ENCODE measurements at places on chromosomes 11 and 22.

- no peak for DNase-seq
These were observed 1.6 kb upstream of the HORMAD2 start for GRCh38 chr22:30078320-30079311.

GRCh38 chr22:36323182-36323854 lies 64.4 kb downstream of the MYH9 start:
- DNase-seq = no peak

- peak; percentile 16 for DNase-seq
These were observed 65.2 kb upstream of the CECR2 start for GRCh38 chr22:17303840-17304779.

DNA sequence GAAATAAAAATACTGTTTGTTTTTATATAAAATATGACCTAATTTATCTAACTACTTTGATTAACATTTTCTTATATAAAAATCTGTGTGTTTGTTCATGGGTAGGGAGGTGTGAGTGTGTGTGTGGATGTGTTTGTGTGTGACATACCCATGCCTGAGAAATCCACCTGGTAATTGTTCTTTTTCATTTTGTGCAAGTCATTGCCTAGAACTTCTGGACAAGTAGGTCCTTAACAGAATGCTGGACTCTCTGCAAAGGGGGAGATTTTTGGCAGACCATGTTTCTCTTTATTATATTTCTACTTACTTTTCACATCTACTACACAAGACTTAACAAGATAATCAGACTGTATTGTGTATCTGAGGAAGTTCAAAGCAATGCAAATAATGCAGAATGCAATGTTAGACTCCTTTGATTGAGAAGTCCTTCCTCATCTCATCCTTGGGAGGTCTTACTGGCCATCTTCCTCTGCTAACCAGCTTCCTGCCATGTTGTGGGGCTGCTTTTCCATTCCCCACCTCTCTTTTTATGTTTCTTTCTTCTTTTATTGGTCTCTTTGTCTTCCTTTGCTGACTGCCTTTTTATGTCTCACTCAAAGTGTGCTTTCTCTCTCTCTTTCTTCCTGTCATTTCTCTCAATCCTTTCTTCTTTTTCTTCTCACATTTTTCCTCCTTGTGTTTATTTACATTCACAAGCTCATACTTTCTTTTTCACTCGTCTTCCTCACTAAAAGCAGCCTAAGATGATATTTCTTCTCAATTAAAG lies 1017.0 kb upstream of the CNTN5 start:
- no peak for DNase-seq

- no peak for DNase-seq
These were observed 209.6 kb downstream of the BUD13 start for GRCh38 chr11:116563028-116563711.

- no peak for DNase-seq
These were observed 82.3 kb downstream of the TRIM29 start for GRCh38 chr11:120055646-120056045.

GRCh38 chr11:68839054-68839865 lies 2.5 kb downstream of the CPT1A start:
- peak; percentile 92 for DNase-seq

GRCh38 chr22:39743935-39744334 lies 149.6 kb downstream of the ENTHD1 start:
- DNase-seq = no peak

DNA sequence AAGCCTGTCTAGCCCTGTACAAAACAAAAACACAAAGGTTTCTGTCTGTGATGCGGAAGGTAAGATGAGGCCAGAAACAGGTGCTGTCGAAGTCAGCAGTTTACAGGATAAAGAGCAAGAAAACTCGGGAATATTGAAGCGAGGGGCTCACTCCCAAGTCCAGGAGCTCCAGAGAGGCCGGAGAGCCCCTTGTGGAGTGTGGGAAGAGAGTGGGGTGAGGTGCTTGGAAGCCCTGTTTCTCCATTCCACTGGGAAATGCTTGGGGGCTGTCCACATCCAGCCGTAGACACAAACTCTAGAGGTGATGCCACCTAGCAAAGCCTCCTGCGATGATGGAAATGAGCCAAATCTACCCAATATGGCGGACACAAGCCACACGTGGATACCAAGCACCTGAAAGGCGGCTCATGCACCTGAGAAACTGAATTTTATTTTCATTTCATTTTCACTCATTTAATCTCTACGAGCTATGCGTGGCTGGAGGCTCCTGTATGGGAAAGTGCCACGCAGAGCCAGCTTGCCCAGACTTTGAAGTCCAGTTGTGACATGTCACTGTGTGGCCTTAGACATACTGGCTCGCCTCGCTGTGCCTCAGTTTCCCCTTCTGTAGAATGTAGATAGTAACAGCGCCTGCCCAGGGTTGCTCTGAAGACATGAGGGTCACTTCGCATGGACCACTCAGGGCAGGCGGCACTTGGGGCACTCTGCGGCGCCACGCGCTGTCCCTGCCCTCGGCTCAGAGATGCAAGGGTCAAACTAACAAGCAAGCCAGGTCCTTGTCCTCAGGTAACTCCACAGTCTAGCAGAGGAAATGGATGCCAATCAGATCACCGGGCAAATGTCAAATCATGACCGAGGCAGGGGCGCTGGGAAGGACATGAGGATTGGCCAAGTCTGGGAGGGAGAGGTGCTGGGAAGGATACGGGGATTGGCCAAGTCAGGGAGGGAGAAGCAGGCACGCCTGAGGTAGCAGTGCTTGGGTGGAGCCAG lies 684.7 kb downstream of the TBC1D22A start:
- no peak for DNase-seq

DNA sequence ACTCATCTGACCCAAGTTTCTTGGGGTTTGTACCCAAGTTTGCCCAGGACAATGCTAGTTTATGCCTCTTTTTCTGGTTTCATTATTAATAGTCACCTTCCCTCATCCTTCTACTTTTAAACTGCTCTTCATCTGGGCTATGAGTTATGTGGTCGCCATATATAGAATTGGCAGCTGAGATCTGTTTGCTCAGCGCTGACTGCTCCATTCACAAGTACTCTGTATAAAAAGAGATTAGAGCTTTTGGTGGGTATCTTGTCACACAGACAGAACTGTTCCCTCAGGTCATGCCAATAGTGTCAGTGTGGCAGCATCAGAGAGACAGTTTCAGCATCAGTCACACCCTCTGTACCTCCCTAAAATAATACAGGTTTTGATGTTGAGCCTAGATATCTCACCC lies 326.0 kb downstream of the RAB38 start:
- no peak for DNase-seq

- DNase-seq = no peak
These were observed 12.3 kb downstream of the TBX1 start for GRCh38 chr22:19772673-19773469.

DNA sequence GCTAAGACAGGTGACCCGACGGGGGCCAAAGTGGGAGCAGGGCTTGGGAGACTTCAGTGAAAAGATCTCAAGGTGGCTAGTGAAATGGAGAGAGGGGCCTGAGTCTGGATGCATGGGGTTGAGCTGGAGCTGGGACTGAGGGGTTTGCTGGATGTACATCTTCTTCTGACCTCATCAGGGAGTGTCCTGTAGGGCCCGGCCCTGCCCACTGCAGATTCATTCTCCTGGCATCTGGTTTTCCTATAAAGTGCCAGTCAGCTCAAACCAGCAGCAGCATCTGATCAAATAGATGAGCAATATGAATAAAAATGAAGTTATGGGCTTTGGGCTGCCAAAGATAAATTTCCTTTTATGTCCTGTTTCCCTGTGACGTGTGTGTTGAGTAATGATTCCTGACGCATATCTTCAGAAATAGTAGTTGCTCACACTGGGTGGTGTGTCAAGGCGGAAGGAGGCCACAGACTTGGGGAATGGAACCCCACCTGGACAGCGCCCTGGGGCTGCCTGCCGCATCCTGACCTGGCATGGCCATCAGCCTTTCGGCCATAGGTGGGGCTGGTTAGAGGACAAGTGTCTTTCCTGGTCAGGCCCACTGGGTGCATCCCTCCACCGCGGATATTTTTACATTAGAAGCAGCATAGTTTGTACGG lies 135.4 kb downstream of the OSBP2 start:
- DNase-seq = no peak

DNA sequence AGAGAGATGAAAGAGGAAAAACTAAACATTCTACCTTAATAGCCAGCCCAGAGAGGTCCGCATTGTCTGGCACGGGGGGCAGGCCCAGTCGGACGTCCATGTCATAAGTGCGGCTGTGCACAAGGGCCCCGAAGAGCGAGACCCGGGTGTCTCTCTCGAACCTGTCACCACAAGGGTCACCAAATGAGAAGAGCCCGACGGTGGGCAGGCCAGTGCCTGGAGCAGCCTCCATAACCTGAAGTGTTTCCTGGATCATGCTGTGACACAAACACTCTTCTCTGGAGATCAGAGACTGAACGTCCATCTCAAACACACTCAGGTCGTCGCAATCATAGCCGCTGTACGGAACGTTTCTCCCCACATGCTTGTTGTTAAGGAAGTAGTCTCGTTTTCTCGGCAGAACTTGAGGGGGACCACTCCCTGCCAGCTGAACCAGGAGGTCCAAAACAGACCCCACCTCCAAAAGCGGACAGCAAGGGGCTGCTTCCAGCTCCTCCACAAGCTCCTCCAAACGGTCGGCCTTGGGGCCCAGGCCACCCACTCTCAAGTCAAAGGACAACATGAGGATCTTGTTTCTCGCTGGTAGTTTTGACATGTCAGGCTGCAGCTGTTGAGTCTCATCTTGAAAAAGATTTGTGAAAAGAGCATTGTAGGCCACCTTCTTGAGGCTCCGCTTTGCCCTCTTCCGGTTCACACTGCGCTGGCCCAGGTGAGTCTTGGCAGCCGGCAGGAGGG lies 971 bp downstream of the TUBGCP6 start:
- no peak for DNase-seq

DNA sequence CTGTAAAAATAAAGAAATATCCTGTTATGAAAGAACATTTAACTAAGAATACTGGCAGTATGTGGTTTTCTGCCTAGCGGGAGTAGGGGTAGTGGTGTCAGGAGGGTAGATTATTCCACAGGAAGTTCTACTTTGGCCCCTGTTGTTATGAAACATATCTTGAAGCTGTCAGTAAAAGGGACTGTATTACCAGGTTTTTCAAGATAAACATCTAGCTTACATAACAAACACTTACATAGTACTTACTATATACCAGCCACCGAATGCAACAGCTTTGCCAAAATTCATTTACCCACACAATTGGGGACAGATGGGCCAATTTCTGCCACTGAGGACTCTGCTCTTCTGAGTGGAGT lies 3.7 kb downstream of the TMEM123 start:
- no peak for DNase-seq

DNA sequence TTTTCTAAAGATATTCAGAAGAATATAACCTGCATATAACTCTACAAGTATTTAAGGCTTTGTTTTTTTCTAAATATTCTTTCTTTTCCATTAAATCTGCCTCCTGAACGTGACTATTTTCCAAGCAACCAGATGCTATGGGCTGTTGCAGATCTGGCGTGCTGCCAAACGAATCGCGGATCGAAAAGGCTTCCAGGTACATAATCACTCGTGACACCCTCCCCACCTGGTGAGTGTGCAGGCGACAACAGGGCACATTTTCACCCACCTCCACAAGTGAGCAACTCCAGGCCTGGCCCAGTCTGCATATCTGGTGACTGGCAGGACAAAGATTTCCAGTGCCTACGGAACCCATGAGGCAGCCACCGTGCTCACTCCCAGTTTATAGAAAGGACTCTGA lies 660.1 kb downstream of the OPCML start:
- DNase-seq = no peak

- peak; percentile 93 for DNase-seq
These were observed at the start of gene LMF2 for GRCh38 chr22:50507421-50507990. TSS of gene LMF2 (minus strand) at chr22:50507702. CDS start at chr22:50507675, 27 bp downstream.

- DNase-seq = no peak
These were observed 270.7 kb downstream of the TBC1D22A start for GRCh38 chr22:47032956-47033647.

GRCh38 chr22:27775758-27776649 lies 25.6 kb downstream of the MN1 start:
- no peak for DNase-seq

DNA sequence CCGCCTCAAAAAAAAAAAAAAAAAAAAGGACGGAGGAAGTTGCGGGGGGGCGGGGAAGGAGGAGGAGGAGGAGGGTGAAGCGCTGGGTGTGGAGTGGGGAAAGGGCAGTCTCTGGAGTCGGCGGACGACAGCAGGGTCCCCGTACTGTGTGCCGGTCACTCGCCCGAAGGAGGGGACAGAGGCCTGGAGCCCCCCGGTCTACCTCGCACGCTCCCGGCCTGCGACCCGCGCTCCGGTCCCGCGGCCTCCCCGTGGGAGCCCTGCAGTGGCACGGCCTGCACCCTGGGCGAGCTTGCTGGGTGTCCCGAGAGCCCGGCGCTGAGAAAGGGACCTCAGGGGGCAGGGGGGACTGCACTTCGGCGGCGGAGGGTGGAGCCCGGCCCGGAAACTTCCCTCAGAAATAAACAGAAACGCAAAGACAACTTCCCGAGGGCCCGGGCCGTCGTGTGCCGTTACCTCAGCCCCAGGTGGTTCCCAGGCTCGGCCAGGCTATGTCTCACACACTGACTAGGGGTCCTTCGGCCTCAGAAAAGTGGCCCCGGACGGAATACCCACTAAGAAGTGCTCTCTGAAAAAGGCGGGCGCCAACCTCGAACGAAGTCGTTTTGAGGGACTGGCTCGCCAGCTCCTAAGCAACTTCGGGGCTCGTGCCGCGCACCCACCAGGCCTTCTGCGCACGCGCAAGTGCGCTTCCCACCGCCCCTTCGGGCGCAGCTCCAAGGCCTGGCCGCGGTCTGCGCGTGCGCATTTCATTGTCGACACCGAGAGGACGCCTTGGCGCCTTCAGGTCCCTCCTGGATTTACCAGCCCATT lies at the start of gene MAJIN:
Gene MAJIN (minus strand): TSS at position 688 of the 813 bp plus-strand sequence. CDS start 12,703 bp downstream, outside the sequence.
- DNase-seq = peak; percentile 72

- DNase-seq = no peak
These were observed 4.5 kb upstream of the MUC5B start for GRCh38 chr11:1218256-1218787.

- DNase-seq = no peak
These were observed 36.2 kb downstream of the CNTF start for GRCh38 chr11:58658623-58659022.

DNA sequence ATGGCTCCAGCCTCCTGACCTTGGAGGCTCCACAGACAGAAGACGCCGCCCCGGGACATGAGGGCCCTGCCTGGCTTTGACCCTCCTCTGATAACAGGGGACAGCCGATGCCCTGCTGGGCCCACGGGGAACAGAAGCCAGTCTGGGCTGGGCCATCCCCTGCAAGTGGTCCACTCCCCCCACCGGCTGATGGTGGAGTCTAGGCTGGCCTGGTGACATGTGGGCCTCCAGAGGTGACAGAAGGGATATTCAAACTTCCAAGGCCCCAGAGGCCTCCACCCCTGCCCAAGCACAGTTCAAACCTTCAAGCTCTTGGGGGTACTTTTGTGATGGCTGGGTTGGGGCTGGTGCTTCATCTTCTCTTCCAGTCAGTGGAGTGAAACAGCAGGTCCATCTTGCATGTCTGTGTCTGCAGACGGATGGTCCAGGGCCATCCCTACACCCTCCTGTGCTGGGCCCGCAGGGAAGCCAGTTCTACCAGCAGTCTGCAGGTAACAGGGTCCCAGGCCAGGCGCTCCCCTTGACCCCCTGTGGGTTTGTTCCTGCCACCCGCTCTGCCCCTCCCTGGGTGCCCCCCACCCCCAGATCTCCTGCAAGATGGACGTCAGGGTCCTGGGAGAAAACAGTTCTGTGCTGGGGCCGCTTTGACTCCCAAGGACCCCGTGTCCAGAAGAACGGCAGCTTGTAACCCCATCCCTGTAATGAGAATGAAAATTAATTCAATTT lies 929.9 kb downstream of the BRD1 start:
- DNase-seq = no peak

Measured in stimulated activated CD8-positive, alpha-beta memory T cell treated with anti-CD3 and anti-CD28 coated beads, Interleukin-2, amount 100 ng/mL, for 1 hour (primary cell).